ENCODE measurements at places on chromosomes 16 and 17. TPM values are rescaled to one million over a fixed set of nuclear protein-coding genes. Genes with fewer than 3 reads are reported as not detected.

The RNF112 gene
- total RNA-seq, result not detected

The KRTAP4-4 gene
- total RNA-seq, result not detected

The TM4SF5 gene
- total RNA-seq, result not detected

The NME4 gene
- 64.3 TPM for total RNA-seq

The ABCA10 gene
- 0.24 TPM for total RNA-seq

The TNFSF12 gene
- total RNA-seq, result 21.5 TPM

The KRT28 gene
- total RNA-seq, result not detected

The IRX3 gene
- 0.43 TPM for total RNA-seq

The GRAP gene
- 9.7 TPM for total RNA-seq

- peak overlapping the region; percentile 60 for H3K27ac ChIP-seq
- peaks cover 15% of the 10 kb centered on the region for H3K27me3 ChIP-seq
- peak overlapping the region; percentile 73 for H3K4me3 ChIP-seq
- H3K36me3 ChIP-seq, result no peaks in the 10 kb centered on the region
- peaks cover 20% of the 10 kb centered on the region for H3K4me1 ChIP-seq
These were observed 2.3 kb upstream of the SLC16A11 start for GRCh38 chr17:7046127-7046724.

GRCh38 chr16:25895380-25895779, 203.6 kb downstream of the HS3ST4 start:
- no peak for DNase-seq
- H3K4me1 ChIP-seq, result no peaks in the 10 kb centered on the region
- no peaks in the 10 kb centered on the region for H3K27me3 ChIP-seq
- H3K36me3 ChIP-seq, result no peaks in the 10 kb centered on the region
- H3K27ac ChIP-seq, result no peak overlapping the region

DNA sequence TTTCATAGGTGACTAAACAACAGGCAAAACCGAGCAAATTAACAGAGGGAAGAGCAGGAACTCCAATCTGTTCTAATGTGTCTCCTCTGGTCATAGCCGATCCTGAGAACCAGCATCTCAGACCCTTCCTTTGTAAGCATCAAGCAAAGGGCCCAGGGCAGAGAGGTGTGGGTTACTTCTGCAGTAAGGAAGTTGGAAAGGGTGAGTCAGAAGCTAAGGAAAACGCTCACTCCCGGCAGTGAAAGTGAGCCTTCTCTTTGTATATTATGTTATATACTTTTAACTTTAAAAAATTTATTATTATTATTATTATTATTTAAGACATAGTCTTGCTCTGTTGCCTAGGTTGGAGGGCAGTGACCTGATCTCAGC, 77.7 kb downstream of the MRM3 start:
- H3K27ac ChIP-seq, result no peak overlapping the region
- peaks cover 10% of the 10 kb centered on the region for H3K27me3 ChIP-seq
- DNase-seq, result no peak

DNA sequence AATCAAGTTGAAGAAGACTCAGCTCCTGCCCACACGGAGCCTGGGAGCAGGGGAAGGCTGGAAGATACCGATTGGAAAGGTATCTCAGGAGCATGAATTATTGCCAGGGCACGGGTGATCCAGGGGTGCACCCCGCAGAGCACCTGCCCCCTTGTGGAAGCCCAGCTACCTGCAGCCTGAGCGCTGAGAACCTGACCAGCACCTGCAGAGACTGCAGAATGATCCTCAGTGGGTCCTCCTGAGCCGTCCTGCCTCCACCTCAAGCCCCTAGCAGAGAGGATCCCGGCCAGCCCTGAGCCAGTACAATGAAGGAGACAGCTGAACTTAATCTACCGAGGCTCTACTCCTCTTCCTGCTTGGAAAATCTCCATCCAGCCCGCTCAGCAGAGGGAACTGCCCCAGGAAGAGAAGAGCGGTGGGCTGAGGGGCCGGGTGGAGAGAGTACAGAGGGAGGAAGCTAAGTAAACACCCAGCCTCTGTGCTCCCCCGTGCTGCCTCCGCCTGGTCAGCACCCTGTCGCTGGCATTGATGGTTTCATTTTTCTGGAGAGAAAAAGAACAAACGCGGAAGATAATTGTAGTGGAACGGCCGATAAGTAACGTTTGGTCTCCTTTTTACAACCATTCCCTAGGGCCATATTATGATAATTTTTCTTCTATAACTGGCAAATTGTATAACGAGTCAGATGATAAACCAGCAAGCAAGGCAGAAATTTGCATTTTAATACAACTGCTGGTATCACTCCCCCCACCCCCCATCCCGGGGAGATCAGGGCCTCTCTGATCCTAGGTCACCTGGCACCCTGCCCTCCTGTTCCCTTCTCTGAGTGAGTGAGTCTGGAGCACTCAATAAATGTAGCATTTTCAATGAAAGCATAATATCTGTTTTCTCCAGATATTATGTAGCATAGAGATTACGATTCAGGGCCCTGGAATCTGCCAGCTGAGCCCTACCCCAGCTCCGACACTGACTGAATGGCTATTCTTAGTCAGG, 204.5 kb upstream of the RPL38 start:
- H3K36me3 ChIP-seq, result no peaks in the 10 kb centered on the region
- H3K4me3 ChIP-seq, result no peak overlapping the region
- DNase-seq, result peak; percentile 87
- no peaks in the 10 kb centered on the region for H3K4me1 ChIP-seq

GRCh38 chr17:44677136-44677535, 12.4 kb downstream of the CCDC43 start:
- H3K27me3 ChIP-seq, result no peaks in the 10 kb centered on the region
- H3K4me1 ChIP-seq, result no peaks in the 10 kb centered on the region
- H3K36me3 ChIP-seq, result peaks cover 24% of the 10 kb centered on the region

GRCh38 chr17:39872751-39873150, 4.7 kb downstream of the ZPBP2 start:
- H3K27me3 ChIP-seq, result peaks cover 20% of the 10 kb centered on the region
- H3K36me3 ChIP-seq, result no peaks in the 10 kb centered on the region
- H3K4me3 ChIP-seq, result no peak overlapping the region
- DNase-seq, result no peak

DNA sequence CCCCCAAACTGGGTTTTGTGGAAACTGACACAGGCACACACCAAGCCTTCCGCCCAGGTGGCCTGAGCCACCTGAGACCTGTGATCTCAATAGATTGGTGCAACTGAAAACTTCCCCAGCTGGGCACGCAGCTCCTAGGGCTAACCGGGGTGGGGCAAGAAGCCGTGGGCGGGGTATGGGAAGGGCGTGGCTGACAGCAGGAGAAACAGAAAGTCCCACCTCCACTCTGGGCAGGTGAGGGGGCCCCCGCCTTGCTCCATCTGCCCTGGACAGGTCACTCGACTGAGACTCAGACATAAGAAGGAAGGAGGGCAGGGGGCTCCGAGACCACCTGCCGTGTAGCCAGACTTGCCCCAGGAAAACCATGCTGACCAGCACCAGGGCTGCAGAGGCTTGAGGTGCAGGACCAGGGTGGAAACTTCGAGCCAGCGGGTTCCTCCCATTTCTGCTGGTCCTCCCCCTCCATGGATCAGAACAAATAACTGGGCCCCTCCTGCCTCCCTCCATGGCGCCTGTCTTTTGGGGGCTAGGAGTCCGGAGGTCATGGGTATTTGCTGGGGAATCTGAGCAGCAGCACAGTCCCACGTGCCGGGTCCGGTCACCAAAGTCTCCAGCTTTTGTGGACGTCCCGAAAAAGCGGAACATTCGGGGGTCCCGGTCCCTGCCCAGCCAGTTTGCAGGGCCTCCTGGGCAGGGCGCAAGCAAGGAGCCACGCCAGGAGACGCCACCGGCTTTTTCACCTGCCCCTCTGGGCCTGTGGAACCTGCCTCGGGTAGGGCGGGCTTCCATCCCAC, 1.3 kb downstream of the TIMP2 start:
- no peak overlapping the region for H3K27ac ChIP-seq
- H3K4me1 ChIP-seq, result peaks cover 8% of the 10 kb centered on the region
- H3K4me3 ChIP-seq, result peak overlapping the region; percentile 70
- H3K36me3 ChIP-seq, result no peaks in the 10 kb centered on the region
- peaks cover 27% of the 10 kb centered on the region for H3K27me3 ChIP-seq

DNA sequence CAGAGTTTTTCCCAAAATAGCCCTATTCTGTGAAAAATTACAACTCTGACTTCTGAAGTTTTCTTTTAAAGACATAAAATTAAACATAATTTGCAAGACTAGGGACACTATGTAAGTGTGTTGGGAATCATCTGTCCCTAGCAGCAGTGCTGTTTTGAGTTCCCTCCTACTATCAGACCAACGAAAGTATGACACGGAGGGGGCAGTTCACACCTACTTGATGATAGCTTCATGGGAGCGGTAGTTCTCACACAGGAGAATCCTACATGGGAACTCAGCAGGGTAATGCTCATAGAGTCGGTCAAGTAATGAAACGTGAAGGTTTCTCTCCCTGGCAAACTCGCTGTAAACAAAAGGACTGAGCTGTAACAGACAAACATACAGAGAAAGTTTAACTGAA, 96.6 kb downstream of the HELZ start:
- no peak overlapping the region for H3K4me3 ChIP-seq
- H3K27ac ChIP-seq, result no peak overlapping the region
- H3K4me1 ChIP-seq, result peaks cover 7% of the 10 kb centered on the region
- no peak for DNase-seq
- no peaks in the 10 kb centered on the region for H3K27me3 ChIP-seq

GRCh38 chr16:1828645-1829410, 1.8 kb downstream of the FAHD1 start:
- H3K4me3 ChIP-seq, result peak overlapping the region; percentile 97
- no peaks in the 10 kb centered on the region for H3K27me3 ChIP-seq
- no peak for DNase-seq

GRCh38 chr17:45341533-45342158, 24.8 kb upstream of the MAP3K14 start:
- no peaks in the 10 kb centered on the region for H3K36me3 ChIP-seq
- no peak for DNase-seq
- no peaks in the 10 kb centered on the region for H3K4me1 ChIP-seq
- H3K4me3 ChIP-seq, result no peak overlapping the region
- no peak overlapping the region for H3K27ac ChIP-seq

GRCh38 chr16:57994778-57995177, 5.7 kb downstream of the ZNF319 start:
- no peak overlapping the region for H3K27ac ChIP-seq
- peaks cover 32% of the 10 kb centered on the region for H3K4me1 ChIP-seq
- peaks cover 21% of the 10 kb centered on the region for H3K36me3 ChIP-seq
- H3K27me3 ChIP-seq, result no peaks in the 10 kb centered on the region
- H3K4me3 ChIP-seq, result peak overlapping the region; percentile 28

GRCh38 chr16:49776085-49776595, 79.8 kb downstream of the ZNF423 start:
- no peak overlapping the region for H3K4me3 ChIP-seq
- no peaks in the 10 kb centered on the region for H3K27me3 ChIP-seq
- no peak for DNase-seq
- no peaks in the 10 kb centered on the region for H3K4me1 ChIP-seq
- no peaks in the 10 kb centered on the region for H3K36me3 ChIP-seq

DNA sequence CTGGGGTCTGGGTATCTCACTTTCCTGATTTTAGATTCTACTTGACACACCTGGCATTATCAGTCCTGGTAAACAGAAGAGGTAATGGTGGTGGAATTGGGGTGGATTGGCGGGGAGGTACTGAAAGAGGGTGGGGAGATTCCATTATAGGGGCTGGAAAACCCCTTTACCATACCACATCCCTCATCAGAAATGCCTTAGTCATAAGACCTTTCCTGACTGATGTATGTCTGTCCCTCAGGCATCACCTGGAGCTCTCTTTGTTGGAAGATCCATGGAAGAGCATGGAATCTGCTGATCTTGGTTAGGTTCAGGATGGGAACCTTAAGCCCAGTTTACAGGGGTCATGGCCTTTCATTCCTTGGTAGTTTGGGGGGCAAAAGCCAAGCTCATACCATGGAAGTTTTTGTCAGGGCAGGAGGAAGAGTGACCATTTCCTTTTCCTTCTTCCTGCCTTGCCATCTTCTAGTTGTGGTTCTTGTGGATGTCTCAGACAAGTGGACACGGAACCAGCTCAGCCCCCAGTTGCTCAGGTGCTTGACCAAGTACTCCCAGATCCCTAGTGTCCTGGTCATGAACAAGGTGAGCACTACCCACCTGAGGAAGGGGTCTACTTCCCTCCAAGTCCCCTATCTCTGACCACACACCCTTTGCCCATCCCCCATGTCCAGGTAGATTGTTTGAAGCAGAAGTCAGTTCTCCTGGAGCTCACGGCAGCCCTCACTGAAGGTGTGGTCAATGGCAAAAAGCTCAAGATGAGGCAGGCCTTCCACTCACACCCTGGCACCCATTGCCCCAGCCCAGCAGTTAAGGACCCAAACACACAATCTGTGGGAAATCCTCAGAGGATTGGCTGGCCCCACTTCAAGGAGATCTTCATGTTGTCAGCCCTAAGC, 3.3 kb downstream of the ERAL1 start:
- no peaks in the 10 kb centered on the region for H3K27me3 ChIP-seq
- peaks cover 35% of the 10 kb centered on the region for H3K36me3 ChIP-seq
- DNase-seq, result no peak
- H3K4me1 ChIP-seq, result peaks cover 19% of the 10 kb centered on the region
- peak overlapping the region; percentile 76 for H3K27ac ChIP-seq

DNA sequence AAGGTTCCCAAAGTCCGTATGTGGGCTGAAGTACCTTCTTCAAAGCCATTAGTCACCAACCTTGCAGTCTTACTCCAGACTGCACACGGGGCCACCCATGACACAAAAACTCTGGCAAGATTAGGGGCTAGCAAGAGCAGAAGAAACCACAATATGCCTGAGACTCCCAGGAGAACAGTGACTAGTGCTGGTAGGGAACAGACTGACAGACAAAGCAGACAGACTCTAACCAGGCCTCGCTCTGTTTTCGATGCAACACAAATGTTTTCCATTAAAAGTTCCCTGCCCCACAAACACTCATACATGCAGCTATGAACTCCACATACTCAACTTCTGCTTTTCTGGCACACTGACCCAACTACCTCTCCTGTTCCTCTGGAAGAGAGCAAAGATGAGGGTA, 102.2 kb downstream of the HIC1 start:
- H3K27me3 ChIP-seq, result no peaks in the 10 kb centered on the region
- no peak for DNase-seq
- H3K4me3 ChIP-seq, result peak overlapping the region; percentile 21
- H3K27ac ChIP-seq, result peak overlapping the region; percentile 58
- peaks cover 34% of the 10 kb centered on the region for H3K36me3 ChIP-seq

- H3K4me1 ChIP-seq, result no peaks in the 10 kb centered on the region
- no peak for DNase-seq
- H3K36me3 ChIP-seq, result no peaks in the 10 kb centered on the region
- H3K27ac ChIP-seq, result no peak overlapping the region
- H3K4me3 ChIP-seq, result no peak overlapping the region
These were observed 7.4 kb downstream of the SSTR5 start for GRCh38 chr16:1079786-1080525.

Measured in activated CD4-positive, alpha-beta T cell treated with anti-CD3 and anti-CD28 coated beads, Interleukin-2, amount 10 ng/mL, durations not matched to agents 24 days and 14 days (primary cell).